ENCODE measurements at places on chromosomes 4 and X.

- DNase-seq: no peak
These were observed 840.7 kb downstream of the DMD start for GRCh38 chrX:32370456-32371205.

GRCh38 chr4:168664242-168664891 lies 167.5 kb downstream of the PALLD start:
- DNase-seq: no peak

DNA sequence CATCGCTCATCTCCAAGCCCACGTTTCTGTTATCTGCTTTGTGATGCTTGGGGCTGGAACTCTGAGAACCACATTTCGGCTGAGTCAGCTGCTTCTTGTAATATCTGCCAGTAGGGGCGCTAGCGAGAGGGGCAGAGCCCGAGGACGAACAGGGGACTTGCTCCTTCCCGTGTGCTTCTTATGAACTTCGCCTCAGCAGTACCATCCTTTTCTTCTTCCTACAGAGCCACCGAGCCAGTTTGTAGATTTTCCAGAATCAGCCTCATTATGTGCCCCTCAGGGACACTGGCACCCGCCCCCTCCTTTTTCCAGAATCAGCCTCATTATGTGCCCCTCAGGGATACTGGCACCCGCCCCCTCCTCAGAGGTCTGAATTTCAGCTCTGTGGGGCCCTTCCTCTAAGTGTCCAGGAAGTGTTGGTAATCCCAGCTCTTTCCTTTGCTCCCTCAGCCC lies 441.7 kb upstream of the RASGEF1B start:
- DNase-seq: peak; percentile 14

- DNase-seq: no peak
These were observed 33.3 kb upstream of the STPG2 start for GRCh38 chr4:98176531-98176930.

DNA sequence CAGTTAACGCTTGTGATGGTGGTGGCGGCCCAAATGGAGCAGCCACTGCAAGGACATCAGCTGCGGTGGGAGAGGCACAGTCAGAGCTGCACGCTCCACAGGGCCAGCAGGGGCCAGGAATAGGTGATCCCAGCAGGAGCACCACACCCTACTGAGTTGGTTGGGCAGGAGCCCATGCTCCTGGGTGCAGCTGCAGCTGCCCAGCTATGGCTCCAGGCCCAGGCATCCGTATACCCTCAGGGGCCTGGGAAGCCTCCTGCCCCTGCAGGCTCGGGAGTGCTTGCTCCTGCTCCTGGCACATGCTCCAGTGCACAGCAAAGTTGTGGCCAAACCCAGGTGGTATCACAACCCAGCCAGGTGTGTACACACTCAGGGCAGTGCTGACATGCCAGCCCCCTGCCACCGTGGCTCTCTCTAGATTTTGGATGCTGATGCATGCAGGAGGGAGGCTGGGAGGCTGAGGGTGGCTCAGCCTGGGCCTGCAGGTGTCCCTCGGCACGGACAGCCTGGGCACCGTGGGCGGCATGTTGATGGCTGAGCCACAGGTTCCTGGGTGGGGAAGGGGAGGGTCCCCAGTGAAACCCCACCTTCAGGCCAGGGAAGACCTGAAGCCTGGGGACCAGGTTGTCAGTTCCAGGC lies 150.2 kb downstream of the CXXC4 start:
- DNase-seq: no peak

DNA sequence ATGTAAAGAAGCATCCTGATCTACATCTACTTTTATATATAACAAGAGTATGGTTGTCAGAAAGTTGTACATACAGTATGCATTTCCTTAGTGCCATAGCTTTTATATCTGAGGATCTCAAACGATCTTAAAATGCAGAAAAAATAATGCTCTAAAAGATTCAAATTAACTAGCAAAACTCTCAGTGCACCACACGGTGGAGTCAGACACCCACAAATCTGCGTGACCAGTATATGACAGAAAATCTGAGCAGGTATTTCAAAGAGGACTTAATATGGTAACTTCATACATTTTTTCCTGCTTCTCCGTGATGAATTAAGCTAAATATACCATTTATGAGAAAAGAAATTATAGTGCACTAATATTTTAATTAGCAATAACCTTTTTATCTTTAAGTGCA lies 803.0 kb downstream of the DMD start:
- DNase-seq: no peak

DNA sequence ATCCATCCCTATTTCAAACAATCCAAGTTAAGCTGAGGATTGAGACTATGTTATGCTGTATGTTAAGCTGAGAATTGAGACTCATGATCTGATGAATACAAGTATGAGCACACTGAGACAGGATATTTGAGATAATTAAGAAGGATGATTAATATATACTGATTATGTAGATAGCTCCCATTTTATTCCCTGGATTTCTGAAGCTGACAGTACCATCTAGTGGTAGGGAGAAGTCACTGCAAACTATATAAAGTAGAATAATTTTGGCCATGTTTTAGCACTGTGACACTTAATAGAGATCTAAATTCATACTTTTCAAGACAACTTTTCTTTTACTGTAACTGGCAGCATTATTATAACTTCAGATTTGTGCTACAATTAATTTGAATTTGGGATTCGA lies 63.8 kb upstream of the HPRT1 start:
- no peak for DNase-seq

- DNase-seq: peak; percentile 69
These were observed 97.5 kb upstream of the ZNF518B start for GRCh38 chr4:10554694-10555093.

DNA sequence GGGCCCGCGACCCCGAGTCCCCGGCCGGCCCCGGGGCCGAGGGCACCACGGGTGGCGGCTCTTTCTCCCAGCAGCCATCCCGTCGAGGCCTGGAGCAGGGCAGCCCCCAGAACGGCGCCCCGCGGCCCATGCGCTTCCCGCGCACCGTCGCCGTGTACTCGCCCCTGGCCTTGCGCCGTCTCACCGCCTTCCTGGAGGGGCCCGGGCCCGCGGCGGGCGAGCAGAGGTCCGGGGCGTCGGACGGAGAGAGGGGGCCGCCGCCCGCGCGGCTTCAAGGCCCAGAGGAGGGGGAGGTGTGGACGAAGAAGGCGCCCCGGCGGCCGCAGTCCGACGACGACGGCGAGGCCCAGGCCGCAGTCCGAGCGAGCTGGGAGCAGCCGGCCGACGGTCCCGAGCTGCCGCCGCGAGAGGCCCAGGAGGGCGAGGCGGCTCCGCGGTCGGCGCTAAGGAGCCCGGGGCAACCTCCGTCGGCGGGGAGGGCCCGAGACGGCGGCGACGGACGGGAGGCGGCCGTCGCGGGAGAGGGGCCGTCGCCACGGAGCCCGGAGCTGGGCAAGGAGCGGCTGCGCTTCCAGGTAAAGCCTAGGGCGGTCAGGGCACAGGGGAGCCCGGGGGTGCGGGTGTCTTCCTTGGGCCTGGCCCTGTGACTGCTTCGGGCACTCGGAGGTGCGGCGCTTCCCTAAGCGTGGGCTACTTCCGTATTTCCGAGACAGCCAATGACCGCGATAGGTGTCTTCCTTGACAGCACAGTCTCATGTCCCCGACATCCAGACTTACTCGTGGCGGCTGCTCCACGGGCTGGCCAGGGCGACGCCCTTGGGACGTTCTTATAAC lies 845 bp downstream of the ZAR1 start:
- no peak for DNase-seq

GRCh38 chrX:150158554-150159332 lies 204.4 kb upstream of the MAMLD1 start:
- DNase-seq: no peak

DNA sequence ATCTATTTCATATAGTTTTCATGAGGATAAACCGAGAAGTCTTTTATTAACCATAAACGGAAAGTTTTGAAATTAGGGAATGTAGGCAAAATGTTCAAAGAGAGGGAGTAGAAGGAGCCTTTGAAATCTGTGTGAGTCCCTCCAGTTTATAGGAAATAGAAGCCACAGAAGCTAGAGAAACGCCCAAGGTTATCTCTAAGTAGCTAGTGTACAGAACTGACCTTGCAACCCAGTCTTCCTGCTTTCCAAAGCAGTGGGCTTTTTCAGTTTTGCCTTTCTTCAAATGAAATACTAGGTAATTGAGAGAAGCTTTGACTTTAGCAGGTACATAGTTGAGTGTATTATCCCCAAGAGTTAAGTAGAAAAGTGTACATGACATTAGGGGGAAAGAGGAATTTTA lies 39.4 kb downstream of the STIM2 start:
- DNase-seq: no peak

GRCh38 chrX:489820-490219 lies 103.1 kb upstream of the PPP2R3B start:
- no peak for DNase-seq

DNA sequence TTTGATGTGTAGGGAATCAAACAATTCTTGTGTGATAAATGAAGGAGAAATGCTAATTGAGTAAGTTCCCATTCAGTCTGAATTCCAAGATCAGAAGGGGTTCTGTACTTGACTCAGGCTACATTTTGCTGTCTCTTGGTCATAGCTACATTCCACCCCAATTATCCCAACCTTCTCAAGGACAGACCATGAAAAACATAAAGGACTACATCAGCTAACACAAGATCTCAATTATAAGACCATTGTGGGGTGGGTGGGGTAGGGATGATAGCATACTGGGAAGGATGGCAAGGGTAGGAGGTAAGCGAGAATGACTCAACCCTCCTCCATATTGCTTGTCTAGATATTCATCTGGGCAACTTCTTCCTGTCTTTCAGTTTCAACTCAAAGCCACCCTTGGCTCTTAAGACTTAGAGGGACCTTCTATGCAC lies 87.4 kb upstream of the ETNPPL start:
- DNase-seq: no peak

DNA sequence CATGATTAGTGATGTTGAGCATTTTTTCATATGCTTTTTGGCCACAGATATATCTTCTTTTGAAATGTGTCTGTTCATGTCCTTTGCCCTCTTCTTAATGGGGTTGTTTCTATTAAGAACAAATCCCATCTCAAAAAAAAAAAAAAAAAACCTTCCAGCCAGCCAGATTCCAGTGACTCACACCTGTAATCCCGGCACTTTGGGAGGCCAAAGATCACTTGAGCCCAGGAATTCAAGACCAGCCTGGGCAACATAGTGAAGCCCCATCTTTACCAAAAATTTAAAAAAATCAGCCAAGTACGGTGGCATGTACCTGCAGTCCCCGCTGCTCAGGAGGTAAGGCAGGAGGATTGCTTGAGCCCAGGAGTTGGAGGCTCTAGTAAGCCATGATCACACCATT lies 5.1 kb downstream of the RAB33B start:
- no peak for DNase-seq

GRCh38 chr4:22435652-22436051 lies 80.2 kb downstream of the ADGRA3 start:
- DNase-seq: no peak

DNA sequence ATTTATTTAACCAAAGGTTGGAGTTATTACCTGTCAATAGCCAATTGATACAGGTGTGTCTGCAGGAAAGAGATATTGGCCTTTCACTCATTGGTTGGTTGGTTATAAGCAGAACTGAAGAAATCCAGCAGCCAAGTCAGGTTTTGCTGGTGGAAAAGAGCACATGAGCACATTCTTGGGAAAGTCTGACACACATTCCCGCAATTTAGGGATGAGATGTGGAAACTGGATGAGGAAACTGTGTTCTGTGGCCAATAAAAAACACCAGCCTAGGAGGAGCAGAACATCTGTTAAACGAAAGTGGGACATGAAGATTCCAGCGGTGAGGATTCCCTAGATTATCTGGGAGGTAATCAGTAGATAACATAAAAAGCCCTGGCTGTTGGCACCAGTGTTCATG lies 567.4 kb upstream of the CPEB2 start:
- no peak for DNase-seq
